Epithelial cell of umbilical artery (primary cell): ENCODE measurements at places on chromosomes 7 and 10. TPM values are rescaled to one million over a fixed set of nuclear protein-coding genes. Genes with fewer than 3 reads are reported as not detected.

PROSER2 gene
- total RNA-seq, result 5.3 and 6.5 TPM in 2 replicates

ARL5B gene
- 26.0 and 31.6 TPM in 2 replicates for total RNA-seq

LRRC17 gene
- total RNA-seq, result 106 and 124 TPM in 2 replicates

RAMP3 gene
- total RNA-seq, result not detected in 2 replicates

CNNM1 gene
- total RNA-seq, result not detected in 2 replicates

KIAA1217 gene
- total RNA-seq, result 1.1 and 2.6 TPM in 2 replicates

CBLL1 gene
- 20.1 TPM in 2 replicates for total RNA-seq

TRIM74 gene
- total RNA-seq, result 0.32 TPM in 1 of 2 replicates, not detected in the other

ERVW-1 gene
- not detected in 2 replicates for total RNA-seq

ABCC2 gene
- total RNA-seq, result 0.61 and 0.65 TPM in 2 replicates

PHYHIPL gene
- under 0.01 TPM in 1 of 2 replicates, not detected in the other for total RNA-seq

GPR15LG gene
- not detected in 2 replicates for total RNA-seq

OR2A5 gene
- total RNA-seq, result not detected in 2 replicates

KCNIP2 gene
- under 0.01 and 0.30 TPM in 2 replicates for total RNA-seq

CALML3 gene
- total RNA-seq, result not detected in 2 replicates

MEOX2 gene
- 3.2 and 34.5 TPM in 2 replicates for total RNA-seq

XRCC2 gene
- 4.4 and 4.5 TPM in 2 replicates for total RNA-seq

SPDYE1 gene
- not detected in 2 replicates for total RNA-seq

RBP3 gene
- total RNA-seq, result not detected in 2 replicates

SUN3 gene
- total RNA-seq, result not detected in 2 replicates

ATG9B gene
- not detected in 2 replicates for total RNA-seq

IRF5 gene
- 0.32 and 1.7 TPM in 2 replicates for total RNA-seq

HERPUD2 gene
- total RNA-seq, result 14.9 and 24.6 TPM in 2 replicates

CYP2C19 gene
- total RNA-seq, result not detected in 2 replicates

CLCN1 gene
- not detected in 2 replicates for total RNA-seq

HOXA9 gene
- total RNA-seq, result 28.9 and 31.8 TPM in 2 replicates

DOCK4 gene
- 138 and 229 TPM in 2 replicates for total RNA-seq

TMEM270 gene
- total RNA-seq, result not detected in 2 replicates

SLIT1 gene
- total RNA-seq, result under 0.01 TPM in 1 of 2 replicates, not detected in the other

ZNF3 gene
- 26.3 and 26.6 TPM in 2 replicates for total RNA-seq

GIMAP5 gene
- total RNA-seq, result 4.2 and 8.1 TPM in 2 replicates

NANOS1 gene
- 0.61 and 2.3 TPM in 2 replicates for total RNA-seq

TRIM73 gene
- total RNA-seq, result 0.32 and 0.91 TPM in 2 replicates

DRGX gene
- not detected in 2 replicates for total RNA-seq

ABCB4 gene
- total RNA-seq, result under 0.01 TPM in 1 of 2 replicates, not detected in the other

TAS2R5 gene
- 0.32 and 2.3 TPM in 2 replicates for total RNA-seq

GLUD1 gene
- total RNA-seq, result 237 and 272 TPM in 2 replicates

SYNPO2L gene
- not detected in 2 replicates for total RNA-seq

DGKI gene
- total RNA-seq, result 0.15 and 0.32 TPM in 2 replicates

ERCC6 gene
- total RNA-seq, result 27.3 and 45.9 TPM in 2 replicates

NRP1 gene
- 159 and 187 TPM in 2 replicates for total RNA-seq
